Hematopoietic multipotent progenitor cell treated with erythropoietin and hydrocortisone succinate and interleukin-3 and kit ligand, for 15 days (in vitro differentiated cells): ENCODE measurements at places on chromosomes 11 and 22.

- DNase-seq: no peak
These were observed 493.9 kb upstream of the B3GAT1 start for GRCh38 chr11:134905928-134906327.

DNA sequence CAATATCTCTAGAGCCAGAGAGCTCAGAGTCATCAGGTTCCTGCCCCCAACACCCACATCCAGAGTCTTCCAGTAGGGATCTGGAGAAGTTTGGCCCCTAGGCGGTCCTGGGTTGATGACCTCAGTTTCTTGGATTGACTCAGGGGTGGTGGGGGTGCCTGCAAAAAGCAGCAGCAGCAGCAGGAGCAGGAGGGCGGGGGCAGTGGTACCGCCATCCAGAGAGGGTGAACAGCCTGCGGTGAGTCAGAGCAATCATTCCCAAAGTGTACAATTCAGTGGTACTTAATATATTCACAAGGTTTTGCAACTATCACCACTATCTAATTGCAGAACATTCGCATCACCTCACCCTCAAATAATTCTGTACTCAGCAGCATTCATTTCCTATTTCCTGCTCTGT is 9.9 kb upstream of the SEC14L3 start:
- DNase-seq: no peak

DNA sequence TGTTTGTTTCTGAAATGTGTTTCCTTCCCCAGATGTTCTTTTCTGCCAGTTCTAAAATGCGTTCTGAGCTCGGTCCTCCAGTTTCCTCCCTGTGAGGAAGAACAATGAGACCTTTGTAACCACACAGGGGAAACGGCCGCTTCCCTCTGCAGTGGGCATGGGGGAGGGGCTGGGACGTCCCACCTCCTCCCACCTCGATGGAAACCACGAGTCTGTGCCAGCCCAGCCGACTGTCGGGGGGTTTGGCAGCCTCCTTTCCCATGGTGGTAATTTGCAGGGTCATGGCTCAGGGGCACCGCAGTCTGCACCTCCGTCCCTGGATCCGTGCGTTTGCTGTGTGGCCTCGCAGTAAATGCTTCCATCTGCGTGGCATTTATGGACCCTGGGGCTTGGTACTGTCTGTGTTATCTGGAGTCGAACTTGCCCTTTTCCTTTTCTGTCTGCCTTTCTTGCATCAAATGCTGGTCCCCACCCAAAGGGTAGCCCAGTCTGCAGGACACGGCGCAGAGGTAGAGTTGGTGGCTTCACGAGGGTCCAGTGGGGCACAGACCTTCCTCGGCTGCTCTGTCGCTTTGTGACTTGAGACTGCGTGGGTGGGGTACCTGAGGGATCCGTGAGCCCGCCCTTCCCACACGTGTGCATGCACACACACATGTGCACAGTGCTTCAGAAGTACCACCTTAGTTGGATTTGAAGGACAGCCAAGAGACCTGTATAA is 16.1 kb downstream of the LRP5 start:
- no peak for DNase-seq

DNA sequence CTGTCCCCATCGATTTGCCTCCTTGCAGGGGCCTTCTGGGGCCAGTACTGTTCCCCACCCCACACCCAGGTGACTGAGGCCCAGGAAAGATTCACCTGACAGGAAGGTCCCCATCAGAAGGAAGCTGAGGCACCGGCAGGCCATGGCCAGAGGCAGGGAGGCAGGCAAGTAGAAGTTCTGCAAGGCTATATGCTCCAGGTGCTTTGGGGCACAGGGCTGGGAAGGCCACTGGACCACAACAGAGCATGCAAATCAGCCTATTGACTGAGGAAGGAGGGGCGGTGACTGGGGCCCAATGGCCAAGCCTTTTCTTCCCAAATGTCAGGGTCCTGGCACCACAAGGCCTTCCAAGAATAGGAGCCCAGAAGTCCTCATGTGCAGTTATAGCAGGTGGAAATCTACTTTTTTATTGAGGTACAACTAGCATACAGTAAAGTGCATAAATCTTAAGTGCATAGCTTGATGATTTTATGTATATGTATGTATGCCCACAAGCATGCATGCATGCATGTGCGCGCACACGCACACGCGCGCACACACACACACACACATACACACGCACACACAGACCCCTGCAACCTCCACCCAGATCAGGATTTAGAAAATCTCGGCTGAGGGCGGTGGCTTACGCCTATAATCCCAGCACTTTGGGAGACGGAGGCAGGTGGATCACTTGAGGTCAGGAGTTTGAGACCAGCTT is at the start of gene VPREB3:
TSS of gene VPREB3 (minus strand) at position 206 of the 700 bp plus-strand sequence. CDS start at position 144, 62 bp downstream.
- no peak for DNase-seq

GRCh38 chr11:14645985-14646900 is 2.6 kb downstream of the PDE3B start:
- peak; percentile 10 for DNase-seq

DNA sequence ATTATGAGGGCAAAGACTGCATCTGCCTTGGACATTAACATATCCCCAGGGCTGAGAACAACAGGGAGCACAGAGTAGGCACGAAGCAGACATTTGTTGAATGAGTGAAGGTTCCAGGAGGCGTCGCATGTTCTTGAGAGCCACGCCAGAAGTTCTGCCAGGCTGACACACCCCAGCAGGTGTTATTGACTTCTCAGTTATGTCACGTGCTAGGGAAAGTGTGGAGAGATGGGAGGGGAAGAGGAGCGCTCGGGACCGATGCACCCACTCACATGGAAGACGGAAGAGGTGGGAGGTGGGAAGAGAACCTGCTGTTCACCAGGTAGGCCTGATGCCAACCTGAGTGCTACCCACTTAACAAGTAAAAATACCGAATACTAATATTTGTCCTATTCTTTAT is 232.8 kb downstream of the LARGE1 start:
- DNase-seq: no peak

- no peak for DNase-seq
These were observed 11.2 kb upstream of the CHST1 start for GRCh38 chr11:45676522-45677095.

DNA sequence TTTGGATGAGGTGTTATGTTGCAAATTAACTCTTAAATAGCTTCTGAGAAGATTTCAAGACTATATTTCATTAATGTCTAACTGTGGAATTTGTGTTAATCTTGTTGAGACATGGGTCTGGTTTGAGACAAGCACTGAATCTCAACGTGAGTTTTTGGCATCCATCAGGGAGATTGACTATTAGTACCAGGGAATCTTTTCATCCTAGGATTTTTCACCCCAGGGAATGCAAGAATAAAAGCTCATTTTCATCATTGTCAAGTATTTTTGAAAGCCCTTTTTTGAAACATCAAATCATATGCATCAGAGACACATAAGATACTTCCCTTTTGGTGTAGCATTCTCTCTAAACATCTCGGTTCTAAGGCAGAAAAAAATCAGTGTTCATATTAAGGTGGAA is 19.5 kb downstream of the OR5T2 start:
- DNase-seq: no peak

DNA sequence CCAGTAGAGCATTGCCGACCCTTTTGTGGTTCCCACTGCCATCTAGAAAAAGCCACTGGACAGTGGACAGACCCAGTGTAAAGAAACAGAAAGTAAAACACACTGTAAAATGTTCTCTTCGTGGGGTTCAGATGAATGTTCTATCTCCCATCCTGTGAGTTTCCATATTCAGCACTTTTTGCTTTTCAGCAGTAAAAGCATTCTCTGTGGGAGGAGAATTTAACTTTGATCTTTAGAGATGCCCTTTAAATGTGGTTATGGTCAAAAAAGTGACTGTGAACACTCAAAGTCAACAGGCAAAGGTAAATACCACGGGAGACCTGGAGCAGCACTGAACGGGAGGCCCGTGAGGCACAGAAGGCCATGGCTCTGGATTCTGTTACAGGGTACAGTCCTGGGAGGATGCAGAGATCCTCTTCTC is 53.9 kb downstream of the FLI1 start:
- no peak for DNase-seq

GRCh38 chr11:76872959-76873827 is 12.5 kb downstream of the ACER3 start:
- DNase-seq: no peak

DNA sequence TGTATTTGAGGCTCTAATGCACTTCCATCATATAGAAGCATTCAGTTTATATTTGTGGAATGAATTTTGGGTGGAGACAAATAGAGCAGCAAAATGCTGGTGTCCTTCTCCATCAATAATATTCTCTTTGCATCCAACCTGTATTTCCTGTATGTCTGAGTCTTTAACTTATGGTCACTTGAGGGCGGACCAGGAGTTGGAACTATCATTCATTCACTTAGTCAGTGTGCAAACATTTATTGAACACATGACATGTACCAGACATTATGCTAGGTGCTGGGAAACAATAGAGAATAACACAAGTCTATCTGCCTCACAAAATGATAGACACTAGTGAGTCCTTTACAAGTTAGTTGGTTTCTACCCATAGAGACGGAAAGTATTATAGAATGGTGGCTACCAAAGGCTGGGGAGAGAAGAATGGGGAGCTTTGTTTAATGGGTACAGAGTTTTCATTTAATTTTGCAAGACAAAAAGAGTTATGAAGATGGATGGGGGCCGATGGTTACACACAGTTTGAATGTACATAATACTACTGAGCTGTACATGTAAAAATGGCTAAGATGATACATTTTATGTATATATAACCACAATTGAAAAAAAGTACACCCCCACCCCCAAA is 4.6 kb upstream of the TMEM123 start:
- DNase-seq: no peak
